Immature natural killer cell (primary cell): ENCODE measurements at places on chromosomes 7 and 10.

- peak; percentile 39 for DNase-seq
Observed at GRCh38 chr10:16545116-16545736, 23.5 kb upstream of the C1QL3 start.

DNA sequence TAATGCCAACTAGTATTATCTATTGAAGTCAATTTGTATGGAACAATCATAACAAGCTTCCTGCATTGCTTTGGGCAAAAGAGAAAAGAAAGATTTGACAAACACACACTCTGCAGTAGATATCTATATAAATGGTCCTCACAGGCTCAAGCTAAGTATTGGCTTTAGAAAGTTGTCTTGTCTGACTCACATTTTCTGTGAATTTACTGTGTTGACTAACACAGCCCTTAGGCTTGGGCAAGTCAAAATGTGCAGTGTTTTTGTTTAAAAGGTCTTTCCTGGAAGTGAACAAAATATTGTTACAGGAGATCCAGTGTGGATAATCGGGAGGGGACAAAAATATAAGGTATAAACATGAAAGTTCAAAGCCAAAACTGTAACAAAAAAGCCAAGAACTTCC, 194.4 kb downstream of the RELN start:
- no peak for DNase-seq

GRCh38 chr10:95237376-95238170, 43.5 kb downstream of the ACSM6 start:
- no peak for DNase-seq

- DNase-seq = no peak
Observed at GRCh38 chr10:37747081-37747480, 110.3 kb downstream of the ZNF248 start.

DNA sequence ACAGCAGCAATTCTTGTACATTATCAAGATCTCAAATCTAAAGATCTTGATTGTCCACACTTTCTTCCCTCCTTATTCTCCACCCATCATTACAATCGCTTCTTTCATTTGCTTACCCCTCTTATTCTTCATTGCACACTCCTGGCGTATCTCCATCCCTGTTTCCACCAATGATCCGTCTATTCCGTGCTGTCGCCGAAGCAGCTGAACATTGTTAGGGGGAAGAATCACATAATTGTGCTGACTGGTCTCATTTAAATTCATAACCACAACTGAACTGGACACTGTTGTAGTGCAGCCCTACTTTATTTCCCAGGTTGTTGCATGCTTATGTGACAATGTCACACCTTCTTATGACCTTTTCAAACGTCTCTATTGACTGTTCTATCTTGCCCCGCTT, 18.9 kb upstream of the NRP1 start:
- DNase-seq = no peak

DNA sequence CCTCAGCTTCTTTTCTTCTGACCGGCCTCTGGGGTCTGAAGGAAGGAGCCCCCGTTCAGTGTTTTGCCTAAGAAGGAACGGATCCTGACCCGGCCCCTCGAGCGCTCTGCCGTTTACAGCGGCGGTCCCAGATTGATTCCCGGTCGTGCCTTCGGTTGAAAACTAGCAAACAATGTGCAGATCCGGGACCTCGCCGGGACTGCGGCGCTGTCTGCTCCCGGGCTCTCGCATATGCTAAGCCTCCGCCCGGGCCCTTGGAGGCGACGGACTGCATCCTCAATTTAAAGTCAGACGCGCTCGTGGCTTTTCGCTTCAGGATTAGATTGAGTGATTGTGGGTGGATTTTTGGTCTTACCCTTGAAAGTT, 559 bp downstream of the DBF4 start:
- no peak for DNase-seq

DNA sequence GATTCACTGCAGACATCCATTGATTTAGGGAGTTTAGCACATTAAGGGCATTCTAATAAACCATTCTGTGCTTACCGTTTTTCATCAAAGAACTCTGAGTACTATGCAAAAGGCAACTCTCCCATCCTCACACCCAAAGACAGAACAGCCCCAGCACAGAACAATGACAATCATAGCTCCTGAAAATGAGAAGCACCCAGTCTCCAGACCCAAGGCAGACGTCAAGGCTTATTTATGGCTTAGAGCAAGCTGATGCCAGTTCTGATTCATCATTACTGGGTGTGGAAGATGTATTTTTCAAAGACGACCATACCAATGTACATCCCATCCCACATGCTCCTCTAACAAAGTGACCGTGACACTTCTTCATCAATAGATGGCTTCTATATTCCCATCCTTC, 67.6 kb downstream of the OSBPL3 start:
- no peak for DNase-seq

DNA sequence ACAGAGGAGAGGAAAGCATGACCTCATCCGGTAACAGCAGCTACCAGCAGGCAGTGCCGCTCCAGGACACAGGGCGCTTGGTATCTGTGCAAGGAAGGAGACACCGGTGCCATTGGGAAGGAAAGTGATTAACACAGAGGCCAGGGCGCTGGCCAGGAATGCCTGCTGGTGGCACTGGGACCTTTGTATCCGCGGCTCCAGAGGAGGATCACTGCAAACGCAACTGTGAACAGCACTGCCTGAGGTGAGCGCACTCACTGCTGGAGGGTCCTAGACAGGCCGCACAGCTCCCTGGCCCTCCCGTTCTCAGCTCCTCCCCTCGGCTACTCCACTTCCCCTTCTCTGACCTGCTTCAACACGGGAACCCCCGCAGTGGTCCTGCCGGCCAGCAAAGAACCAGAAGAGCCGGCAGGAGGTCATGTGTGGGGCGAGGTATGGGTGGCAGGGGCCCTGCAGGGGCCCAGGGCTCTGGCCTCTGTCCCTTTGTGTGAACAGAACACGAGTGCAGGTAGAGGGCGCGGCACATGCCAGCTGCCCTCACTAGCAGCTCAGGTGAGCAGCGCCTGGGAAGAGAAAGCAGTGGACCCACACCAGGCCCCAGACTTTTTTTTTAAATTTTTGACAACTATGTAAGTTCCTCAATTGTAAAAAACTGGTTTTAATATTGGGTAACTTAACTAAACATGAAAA, 107.6 kb downstream of the VIPR2 start:
- DNase-seq = no peak

- no peak for DNase-seq
Observed at GRCh38 chr7:132004529-132004928, 448.1 kb upstream of the PODXL start.

DNA sequence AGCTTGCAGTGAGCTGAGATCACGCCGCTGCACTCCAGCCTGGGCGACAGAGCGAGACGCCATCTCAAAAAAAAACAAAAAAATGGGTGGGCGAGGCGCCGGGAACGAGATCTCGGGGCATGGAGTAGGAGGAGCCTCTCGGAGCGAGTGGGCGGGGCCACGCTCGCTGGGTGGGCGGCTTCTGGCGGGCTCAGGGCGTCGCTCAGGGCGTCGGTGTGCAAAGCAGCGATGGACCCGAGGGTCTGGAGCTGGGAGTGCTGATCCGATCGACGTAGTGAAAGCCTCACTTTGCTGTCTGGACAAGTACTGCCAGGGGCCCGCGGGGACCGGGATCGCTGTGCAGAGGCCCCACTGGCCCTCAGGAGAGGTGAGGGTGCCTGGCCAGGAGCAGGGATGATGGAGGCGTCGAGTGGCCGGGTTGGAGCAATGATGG, 22.6 kb upstream of the AMZ1 start:
- DNase-seq = no peak

- DNase-seq = no peak
Observed at GRCh38 chr7:126227643-126228042, 1025.1 kb downstream of the GRM8 start.

GRCh38 chr10:70695241-70696030, 23.1 kb downstream of the ADAMTS14 start:
- DNase-seq = no peak

- no peak for DNase-seq
Observed at GRCh38 chr10:129494740-129495139, 27.7 kb downstream of the MGMT start.

DNA sequence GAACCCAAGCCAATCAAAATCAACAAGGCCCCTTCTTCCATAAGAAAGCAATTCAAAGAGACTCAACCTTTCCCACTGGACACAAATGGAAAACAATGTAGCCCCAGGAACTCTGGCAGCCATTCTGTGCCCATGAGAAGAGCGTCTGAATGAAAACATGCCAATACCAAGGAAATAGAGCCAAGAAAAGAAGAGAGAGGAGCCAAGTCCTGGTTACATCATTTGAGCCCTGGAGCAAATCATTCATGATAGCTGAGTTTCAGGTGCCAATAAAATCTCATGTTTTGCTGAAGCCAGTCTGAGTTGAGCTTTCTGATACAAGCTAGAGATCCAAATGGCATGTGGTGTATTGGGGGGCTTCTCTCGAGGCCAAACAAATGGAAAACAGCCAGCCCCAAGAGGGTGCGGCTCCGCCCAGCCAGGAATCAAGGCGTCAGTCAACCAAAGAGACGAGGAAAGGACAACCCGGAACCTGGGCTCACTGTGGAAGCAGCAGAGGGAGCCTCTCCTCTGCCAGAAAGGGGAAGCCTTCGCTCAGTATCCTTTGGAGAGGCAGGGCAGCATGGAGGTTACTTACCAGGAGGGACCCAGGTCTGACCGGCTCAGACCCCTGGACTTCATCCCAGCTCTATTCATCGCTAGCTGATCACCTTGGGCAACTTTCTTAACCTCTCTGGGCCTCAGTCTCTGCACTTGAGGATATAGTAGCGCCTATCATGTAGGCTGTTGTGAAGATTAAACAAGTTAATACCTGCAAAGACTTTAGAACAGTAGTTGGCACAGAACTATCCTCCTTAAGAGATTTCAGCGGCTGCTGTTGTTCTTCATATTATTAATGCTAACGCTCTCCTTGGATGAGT, 61.8 kb downstream of the OAT start:
- DNase-seq = no peak

GRCh38 chr10:5744849-5745248, 60.2 kb downstream of the TASOR2 start:
- no peak for DNase-seq

- no peak for DNase-seq
Observed at GRCh38 chr7:132368246-132368900, 207.9 kb downstream of the PLXNA4 start.

DNA sequence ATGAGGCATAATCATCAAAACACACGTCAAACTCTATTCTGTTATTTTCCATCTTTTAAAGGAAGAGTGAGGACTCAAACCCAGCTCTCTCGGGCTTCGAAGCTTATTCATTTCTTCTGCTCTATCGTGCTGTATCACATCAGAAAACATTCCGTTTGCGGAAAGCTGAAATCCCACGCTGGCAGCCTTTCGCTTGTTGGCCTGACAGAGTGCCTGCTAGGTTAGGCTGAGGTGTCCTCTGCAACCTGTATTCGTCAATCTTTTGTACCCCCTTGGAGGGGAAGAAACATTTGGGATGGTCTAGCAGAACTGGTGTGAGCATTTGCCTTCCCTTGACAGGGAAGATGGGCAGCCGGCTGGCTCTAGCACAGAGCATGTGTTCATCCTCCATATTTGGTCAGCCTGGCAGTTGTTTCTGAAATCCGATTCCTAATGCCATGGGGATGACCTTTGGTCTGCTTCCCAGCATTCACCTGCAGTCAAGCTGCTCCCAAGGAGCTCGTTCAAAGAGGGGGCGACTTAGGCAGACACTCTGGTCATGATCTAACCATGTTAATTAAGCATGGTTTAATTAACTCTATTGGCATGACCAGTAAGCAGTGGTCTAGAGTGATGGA, 55.2 kb downstream of the TACC2 start:
- no peak for DNase-seq

GRCh38 chr7:130180571-130181262, 24.5 kb downstream of the TMEM209 start:
- no peak for DNase-seq

GRCh38 chr10:84493951-84494848, 165.8 kb downstream of the CCSER2 start:
- DNase-seq = no peak

DNA sequence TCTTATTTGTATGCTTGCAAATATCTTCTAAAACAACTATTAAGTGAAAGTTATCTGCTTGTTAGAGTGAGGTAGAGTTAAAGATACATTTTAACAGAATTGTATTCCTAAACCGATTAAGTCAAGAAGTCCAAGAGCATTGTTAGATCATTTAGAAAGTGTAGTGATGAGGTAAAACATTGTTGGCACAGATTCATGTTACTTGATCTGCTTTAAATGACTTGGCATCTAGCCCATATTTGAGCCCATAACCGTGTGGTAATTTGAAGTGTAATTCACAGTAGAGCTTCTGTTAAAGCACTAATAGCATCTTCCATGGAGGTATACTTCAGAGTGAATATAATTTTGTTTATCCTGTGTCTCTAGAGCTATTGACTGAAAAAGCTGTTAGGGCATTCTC, 62.1 kb downstream of the PTEN start:
- DNase-seq = no peak

DNA sequence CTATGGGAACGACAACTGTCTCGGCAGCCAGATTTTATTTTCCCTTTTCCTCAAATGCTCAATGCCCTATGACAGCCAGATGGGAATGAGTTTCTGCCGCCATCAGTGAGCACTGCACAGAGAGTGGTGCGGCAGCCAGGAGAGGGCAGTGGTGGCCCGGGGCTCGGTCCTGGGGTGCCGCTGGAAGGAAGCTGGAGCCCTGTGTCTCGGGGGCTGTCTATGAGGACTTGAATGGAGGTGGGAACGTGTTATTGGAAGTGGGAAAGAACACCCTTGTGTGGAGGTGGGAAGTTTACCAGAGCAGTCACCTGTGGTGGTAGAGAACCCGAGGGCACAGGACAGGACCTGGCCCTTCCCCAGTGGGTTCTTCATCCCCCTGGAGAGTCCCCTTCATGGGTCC, 35.8 kb downstream of the JAKMIP3 start:
- no peak for DNase-seq

GRCh38 chr10:47024046-47024322, 112.8 kb downstream of the PTPN20 start:
- no peak for DNase-seq

DNA sequence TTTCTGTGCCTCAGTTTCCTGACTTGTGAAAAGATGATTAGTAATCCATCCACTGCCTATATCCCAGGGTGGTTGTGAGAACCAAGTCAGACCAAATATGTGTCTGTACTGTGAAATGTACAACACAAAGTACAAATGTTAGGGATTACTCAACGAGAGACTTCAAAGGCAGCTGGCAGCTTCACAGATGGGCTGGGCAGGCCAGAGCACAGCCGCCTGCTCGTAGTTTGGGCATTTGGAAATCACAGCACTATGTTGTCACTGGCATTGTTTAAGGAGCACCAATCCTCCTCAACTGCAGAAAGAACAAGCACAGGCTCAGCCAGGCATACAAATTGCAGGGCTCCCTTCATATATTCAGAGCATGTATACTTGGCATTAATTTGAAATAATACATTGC, 64.5 kb upstream of the C10orf90 start:
- no peak for DNase-seq

- no peak for DNase-seq
Observed at GRCh38 chr7:150846291-150847115, 5.8 kb upstream of the AOC1 start.
